ENCODE measurements at places on chromosomes 12 and 14.

DNA sequence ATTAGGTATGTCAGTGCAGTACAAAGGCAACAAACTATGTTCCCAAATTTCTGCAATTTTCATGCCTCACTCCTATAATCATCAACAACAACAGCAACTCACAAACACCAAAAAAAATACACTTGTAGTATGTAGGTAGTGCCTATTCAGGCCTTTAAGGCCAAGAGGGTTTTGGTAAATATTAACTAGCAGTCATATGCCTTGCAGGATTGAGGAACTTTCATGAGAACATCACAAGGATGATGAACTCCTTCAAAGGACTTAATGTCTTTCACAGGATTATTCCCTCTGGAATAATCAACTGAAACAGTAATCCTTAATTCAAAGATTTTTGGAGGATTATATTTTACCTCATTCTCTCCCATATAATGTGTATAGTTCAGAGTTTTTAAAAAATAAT, 293.8 kb downstream of the NOVA1 start:
- no peak for DNase-seq

DNA sequence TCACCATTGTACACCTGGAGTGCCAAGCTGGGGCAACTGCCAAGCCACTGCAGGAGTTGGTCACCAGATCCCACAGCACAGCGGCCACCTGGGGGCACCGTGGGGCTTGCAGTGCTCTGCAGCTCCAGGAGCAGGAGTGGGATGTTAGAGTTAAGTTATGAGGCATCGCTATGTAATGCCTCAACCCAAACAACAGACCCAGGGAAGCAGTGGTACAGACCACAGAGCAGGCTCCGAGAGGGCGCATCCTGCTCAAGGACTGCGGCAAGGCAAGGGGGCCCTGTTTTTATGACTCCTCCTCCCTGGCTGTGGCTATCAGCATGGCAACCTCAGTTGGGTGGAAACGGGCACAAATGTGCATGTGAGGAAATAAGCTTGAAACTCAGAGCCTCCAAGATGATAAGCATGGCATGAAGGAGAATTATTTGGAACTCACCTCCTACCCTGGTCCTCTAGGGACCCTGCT, 63.1 kb downstream of the ARL6IP4 start:
- peak; percentile 92 for DNase-seq

GRCh38 chr14:91330096-91330696, 85.7 kb upstream of the GPR68 start:
- no peak for DNase-seq

- DNase-seq = no peak
These were observed 8.6 kb downstream of the BCL2L14 start for GRCh38 chr12:12079291-12079690.

- DNase-seq = no peak
These were observed 9.0 kb downstream of the TAPBPL start for GRCh38 chr12:6460751-6461371.
